ENCODE measurements at places on chromosomes 7 and 10.

- DNase-seq, result no peak
These were observed 5.4 kb downstream of the CHST15 start for GRCh38 chr10:124087672-124088634.

- DNase-seq, result no peak
These were observed 117.4 kb upstream of the GPR26 start for GRCh38 chr10:123548770-123549169.

DNA sequence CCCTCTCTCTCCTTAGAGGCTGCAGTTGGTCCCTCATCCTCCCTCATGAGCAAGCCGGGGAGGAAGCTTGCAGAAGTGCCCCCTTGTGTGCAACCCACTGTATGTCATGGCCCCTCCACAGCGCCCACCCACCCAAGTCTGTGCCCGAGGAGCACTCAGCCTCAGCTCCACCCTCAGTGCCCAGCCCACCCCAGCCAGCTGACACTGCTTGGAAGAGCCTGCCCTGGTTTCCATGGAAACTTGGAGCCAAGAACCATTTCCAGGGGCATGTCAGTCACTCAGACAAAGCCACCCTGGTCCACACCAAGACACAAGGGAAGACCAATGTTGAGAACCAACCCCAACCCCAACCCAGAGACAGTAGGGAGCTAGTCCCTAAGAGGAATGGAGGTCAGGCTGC is 79.5 kb downstream of the PAX2 start:
- DNase-seq, result no peak

DNA sequence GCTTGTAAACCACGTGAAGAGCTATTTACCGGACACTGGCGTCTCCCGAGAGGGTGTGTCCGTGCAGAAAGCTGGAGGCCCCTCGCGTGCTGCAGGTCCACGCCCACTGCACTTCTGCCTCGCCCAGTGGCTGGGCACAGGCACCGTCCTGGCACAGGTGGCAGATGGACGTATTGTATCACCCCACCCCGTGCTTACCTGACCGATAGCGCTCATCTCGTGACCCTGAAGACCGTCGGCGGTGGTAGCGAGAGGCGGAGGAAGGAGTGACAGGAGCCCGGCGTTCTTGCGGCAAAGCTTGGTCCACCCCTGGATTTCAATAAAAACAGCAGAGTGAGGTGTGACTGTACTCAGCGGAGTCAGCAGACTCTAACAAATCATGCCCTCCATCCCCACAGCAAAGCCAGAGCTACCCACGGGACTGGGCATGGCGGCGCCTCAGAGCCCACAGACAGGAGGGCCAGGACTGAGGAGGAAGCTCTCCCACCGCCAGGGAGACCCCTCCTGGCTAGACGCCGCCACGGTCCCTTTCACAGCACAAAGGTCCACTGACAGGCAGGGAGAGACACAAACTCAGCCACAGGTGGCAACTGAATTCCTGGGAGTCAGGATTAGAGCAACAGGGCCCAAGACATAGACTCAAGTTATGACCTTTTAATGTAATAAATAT is 217.1 kb downstream of the DIP2C start:
- no peak for DNase-seq

DNA sequence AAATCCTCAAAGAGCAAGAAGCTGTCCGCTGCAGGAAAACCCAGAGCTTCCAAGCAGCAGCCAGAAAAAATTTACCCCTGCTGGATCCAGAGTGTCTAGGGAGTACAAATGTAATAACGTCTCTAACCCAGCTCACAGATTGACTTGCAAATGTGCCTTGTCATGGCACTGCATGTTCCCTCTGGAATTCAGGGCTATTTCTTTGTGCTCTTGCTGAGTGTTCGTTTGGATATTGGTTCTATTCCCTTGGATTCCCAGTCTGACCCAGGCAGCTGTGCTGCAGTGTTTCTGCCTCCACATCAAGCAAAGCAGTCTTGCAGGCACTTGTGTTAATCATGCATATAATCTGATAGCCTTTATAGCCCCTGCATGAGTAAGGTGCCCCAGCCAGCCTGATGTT is 209.9 kb upstream of the GHITM start:
- DNase-seq, result no peak

- no peak for DNase-seq
These were observed 26.5 kb upstream of the CNTNAP2 start for GRCh38 chr7:146090023-146090645.

GRCh38 chr7:146826329-146826728 is 709.7 kb downstream of the CNTNAP2 start:
- DNase-seq, result no peak

GRCh38 chr7:155466814-155467733 is 9.1 kb downstream of the EN2 start:
- DNase-seq, result no peak

GRCh38 chr7:102451371-102452054 is 13.2 kb downstream of the ALKBH4 start:
- no peak for DNase-seq

DNA sequence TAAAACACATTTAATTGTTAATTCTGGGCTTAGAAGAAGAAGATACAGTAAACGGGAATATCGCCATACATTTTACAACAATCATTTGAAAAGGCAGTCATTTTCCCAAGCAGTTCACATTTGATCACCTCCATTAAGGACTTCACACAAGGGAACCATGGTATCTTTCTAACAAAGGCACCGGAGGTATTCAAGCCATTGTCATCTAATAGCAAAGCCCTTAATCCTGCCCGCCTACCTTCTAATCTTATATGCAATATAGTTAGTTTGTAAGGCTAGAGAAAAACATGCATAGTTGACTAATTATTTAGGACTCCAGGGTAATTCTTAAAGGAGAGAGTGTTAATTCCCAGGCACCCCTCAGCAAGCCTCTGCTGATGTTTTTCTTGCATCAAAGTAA is 83.1 kb downstream of the MRPL32 start:
- DNase-seq, result no peak

DNA sequence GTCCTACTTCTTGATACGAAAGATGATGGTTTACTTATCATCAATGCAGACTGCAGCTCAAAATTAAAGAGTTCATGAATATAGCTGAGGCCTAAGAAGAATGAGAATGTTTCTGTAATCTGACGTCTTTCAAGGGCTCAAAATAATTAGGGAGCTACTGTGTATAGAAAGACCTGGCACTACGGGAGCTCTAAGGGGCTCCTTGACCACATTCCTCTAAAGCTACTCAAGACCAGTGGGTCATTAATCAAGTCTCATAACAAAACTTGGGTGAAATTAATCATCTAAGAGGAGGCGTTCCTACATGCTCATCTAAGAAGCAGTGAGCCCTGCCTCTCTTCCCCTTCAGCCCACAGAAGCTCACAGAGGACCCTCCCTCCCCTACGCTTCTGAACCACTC is 863.8 kb upstream of the AUTS2 start:
- no peak for DNase-seq
